ENCODE measurements at places on chromosomes 1 and 21. TPM values are rescaled to one million over a fixed set of nuclear protein-coding genes. Genes with fewer than 3 reads are reported as not detected.

UBL4B gene
- total RNA-seq: not detected

SFN gene
- 192 TPM for total RNA-seq

PTGER3 gene
- 1.6 TPM for total RNA-seq

KLHDC7A gene
- total RNA-seq: 6.1 TPM

- peaks cover 3% of the 10 kb centered on the region for H3K27me3 ChIP-seq
- no peak overlapping the region for H3K4me3 ChIP-seq
- H3K4me1 ChIP-seq: peaks cover 8% of the 10 kb centered on the region
- no peaks in the 10 kb centered on the region for H3K36me3 ChIP-seq
Observed at GRCh38 chr1:17568014-17568900, 28.8 kb downstream of the ARHGEF10L start.

- no peak for DNase-seq
- H3K27ac ChIP-seq: no peak overlapping the region
Observed at GRCh38 chr1:36876990-36877389, 157.3 kb downstream of the GRIK3 start.

DNA sequence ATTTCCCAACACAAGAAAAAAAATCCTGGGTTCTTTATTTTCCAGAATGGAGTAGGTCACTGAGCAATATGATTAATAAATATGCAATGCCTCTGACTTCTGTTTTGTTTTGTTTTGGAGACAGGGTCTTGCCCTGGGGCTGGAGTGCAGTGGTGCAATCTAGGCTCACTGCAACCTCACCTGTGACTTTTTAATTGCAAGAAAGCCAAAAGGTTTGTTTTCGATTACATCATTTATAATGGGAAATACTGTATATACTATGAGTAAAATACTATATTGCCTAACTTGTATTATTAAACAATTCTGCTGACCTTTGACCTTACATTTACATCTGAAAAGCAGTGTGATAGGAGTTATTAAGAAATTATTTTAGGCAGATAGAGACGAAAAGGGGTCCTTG, 11.6 kb upstream of the CD46 start:
- DNase-seq: no peak
- peaks cover 6% of the 10 kb centered on the region for H3K4me1 ChIP-seq
- no peak overlapping the region for H3K4me3 ChIP-seq
- no peaks in the 10 kb centered on the region for H3K27me3 ChIP-seq
- no peaks in the 10 kb centered on the region for H3K36me3 ChIP-seq
- no peak overlapping the region for H3K27ac ChIP-seq

- no peaks in the 10 kb centered on the region for H3K4me1 ChIP-seq
- no peak for DNase-seq
Observed at GRCh38 chr1:66095190-66095589, 302.5 kb downstream of the PDE4B start.

GRCh38 chr1:42777852-42778251, 6.9 kb upstream of the TMEM269 start:
- H3K36me3 ChIP-seq: peaks cover 74% of the 10 kb centered on the region
- H3K27me3 ChIP-seq: no peaks in the 10 kb centered on the region
- DNase-seq: no peak
- no peak overlapping the region for H3K27ac ChIP-seq
- no peak overlapping the region for H3K4me3 ChIP-seq
- no peaks in the 10 kb centered on the region for H3K4me1 ChIP-seq

- H3K27me3 ChIP-seq: no peaks in the 10 kb centered on the region
- no peaks in the 10 kb centered on the region for H3K4me1 ChIP-seq
- no peak overlapping the region for H3K4me3 ChIP-seq
- H3K36me3 ChIP-seq: no peaks in the 10 kb centered on the region
Observed at GRCh38 chr1:232084584-232085223, 458.1 kb downstream of the DISC1 start.

DNA sequence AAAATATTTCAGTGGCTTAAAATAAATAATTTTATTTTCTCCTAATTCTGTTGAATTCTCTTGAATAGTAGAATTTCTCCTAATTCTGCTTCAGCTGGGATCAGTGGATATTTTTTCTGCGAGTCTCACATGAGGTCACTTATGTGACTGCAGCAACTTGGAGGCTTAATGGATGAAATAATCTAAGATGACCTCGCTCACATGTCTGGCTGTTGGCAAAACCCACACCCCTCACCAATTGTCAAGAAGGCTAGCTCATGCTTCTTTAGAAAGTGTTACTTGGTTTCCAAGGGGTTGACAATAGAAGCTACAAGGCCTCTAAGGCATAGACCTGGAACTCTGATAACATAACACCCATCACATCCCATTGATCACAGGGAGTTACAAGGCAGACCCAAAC, 156.9 kb upstream of the DPYD start:
- no peaks in the 10 kb centered on the region for H3K27me3 ChIP-seq
- H3K36me3 ChIP-seq: no peaks in the 10 kb centered on the region
- DNase-seq: no peak
- H3K4me3 ChIP-seq: no peak overlapping the region
- H3K27ac ChIP-seq: no peak overlapping the region
- no peaks in the 10 kb centered on the region for H3K4me1 ChIP-seq

DNA sequence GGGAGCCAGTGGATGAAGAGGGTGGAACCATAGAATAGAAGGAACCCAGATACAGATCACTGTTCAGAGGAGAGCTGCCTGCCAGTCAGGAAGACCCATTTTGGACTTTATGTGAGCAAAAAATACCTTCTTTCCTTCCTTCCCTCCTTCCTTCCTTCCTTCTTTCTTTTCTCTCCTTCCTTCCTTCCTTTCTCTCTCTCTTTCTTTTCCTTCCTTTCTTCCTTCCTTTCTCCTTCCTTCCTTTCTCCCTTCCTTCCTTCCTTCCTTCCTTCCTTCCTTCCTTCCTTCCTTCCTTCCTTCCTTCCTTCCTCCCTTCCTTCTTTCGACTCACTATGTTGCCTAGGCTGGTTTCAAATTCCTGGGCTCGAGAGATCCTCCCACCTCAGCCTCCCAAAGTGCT, 22.1 kb upstream of the FMOD start:
- H3K4me1 ChIP-seq: peaks cover 14% of the 10 kb centered on the region
- no peaks in the 10 kb centered on the region for H3K27me3 ChIP-seq
- no peak overlapping the region for H3K4me3 ChIP-seq
- no peaks in the 10 kb centered on the region for H3K36me3 ChIP-seq
- DNase-seq: no peak

DNA sequence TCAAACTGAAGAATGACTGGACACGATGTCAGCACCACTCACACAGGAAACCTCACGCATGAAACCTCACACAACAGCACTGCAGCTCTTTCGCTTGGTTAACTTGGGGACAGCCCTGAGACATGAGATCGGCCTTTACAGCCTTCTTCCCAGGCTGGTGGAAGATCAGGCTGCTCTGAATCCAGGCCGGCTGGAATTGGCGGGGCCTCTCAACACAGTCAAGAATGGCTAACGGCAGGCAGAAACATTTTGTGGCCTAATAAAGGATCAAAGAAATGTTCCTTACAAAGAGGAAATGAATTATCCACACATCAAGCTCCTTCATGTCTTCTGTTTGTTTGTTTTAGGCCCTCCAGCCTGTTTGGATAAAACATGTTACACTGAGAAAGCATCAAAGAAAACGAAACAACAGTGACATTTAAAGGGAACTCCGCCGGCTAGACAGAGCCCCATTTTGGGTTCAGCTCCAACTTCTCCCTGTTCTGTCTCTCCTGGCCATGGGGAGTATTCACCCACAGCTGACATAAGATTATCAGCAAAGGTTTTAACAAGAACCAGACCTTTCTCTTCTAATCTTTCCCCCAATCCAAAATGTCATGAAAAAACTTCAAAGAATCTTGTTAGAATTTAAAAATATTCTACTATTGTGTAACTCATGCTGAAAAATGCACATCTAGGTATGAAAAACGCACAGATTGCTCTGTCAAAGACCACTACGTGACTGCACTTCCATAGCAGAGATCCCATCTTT, 131.2 kb downstream of the SLC45A1 start:
- H3K27me3 ChIP-seq: no peaks in the 10 kb centered on the region
- no peaks in the 10 kb centered on the region for H3K36me3 ChIP-seq
- peaks cover 18% of the 10 kb centered on the region for H3K4me1 ChIP-seq
- H3K27ac ChIP-seq: peak overlapping the region; percentile 67

DNA sequence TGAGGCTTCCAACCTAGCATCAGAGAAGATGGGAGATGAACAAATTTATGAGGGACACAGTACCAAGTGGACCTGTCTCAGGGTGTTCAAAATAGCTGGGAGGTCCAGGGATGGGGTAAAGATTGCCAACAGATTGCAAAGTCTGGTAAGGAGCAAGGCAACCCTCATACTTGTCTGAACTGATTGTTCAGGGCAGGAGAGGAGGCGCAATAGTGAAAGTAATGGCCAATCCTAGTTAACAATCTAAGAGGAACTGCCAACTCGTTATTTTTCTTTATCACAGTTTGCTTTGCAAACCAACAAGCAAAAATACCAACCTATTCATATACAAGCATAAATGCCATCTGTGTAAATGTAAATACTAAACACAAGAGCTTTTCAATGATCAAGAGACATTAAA, 78.4 kb upstream of the S1PR1 start:
- H3K27me3 ChIP-seq: no peaks in the 10 kb centered on the region
- no peak overlapping the region for H3K4me3 ChIP-seq
- DNase-seq: no peak
- no peaks in the 10 kb centered on the region for H3K36me3 ChIP-seq
- H3K27ac ChIP-seq: no peak overlapping the region
- H3K4me1 ChIP-seq: no peaks in the 10 kb centered on the region

DNA sequence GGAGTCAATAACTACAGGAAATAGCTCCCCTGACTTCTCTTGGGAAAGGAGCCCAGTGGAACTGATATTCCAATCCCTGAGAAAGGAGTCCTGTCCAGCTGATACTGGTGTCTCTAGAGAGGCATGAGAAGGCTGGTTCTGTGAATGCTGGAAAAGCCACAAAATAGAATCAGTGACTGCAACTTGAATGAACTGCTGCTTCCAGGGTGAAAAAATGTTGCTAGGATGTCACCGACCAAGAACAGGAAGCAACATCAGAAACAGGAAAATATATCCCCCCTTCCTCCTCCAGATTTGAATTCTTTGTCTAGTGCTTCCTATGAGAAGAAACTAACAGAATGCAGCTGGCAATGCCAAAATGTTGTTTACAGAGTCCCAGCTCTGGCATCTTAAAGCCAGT, 269.3 kb upstream of the LYPLAL1 start:
- H3K27ac ChIP-seq: no peak overlapping the region
- no peaks in the 10 kb centered on the region for H3K27me3 ChIP-seq
- no peak for DNase-seq
- H3K36me3 ChIP-seq: no peaks in the 10 kb centered on the region

DNA sequence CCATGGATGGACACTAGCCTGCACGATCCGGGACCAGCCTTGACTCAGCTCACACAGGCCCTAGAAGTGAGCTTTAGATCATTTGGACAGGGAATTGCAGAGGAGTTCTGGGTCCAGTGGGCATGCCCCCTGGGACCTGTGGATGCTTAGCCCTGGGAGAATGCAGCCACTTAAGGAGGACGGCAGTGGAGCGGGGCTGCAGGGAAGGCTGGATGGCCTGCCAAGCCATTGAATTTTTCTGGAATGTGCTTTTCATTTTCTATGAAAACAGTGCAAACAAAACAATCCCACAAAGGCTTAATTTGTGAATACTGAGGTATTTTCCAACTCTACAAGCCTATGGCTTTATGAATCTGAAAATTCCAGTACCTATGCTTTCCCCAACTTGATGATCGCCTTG, 80.4 kb upstream of the GCLM start:
- no peak overlapping the region for H3K4me3 ChIP-seq
- no peaks in the 10 kb centered on the region for H3K36me3 ChIP-seq
- peak overlapping the region; percentile 63 for H3K27ac ChIP-seq
- DNase-seq: no peak
- H3K27me3 ChIP-seq: no peaks in the 10 kb centered on the region

DNA sequence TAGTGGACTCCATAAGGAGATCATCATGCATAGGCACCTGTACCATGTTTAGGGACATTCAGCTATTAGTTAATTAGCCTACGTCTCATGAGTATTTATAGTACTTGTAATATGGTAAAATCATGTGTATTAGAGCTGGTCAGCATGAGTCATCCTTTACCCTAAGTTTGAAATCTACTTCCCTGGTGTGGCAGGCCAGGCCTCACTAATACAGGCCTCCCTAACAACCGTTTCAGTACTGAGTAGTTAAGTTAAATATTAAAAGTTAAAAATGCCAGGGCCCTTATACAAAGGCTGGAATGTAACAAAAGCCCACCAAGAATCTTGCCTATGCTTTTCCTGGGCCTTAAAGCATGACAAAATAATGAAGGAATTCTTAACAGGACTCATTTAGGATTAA, 356.3 kb upstream of the DPYD start:
- DNase-seq: no peak
- no peaks in the 10 kb centered on the region for H3K27me3 ChIP-seq
- no peaks in the 10 kb centered on the region for H3K36me3 ChIP-seq
- no peak overlapping the region for H3K4me3 ChIP-seq

GRCh38 chr1:82759035-82759434, 958.3 kb downstream of the ADGRL2 start:
- DNase-seq: no peak
- no peaks in the 10 kb centered on the region for H3K27me3 ChIP-seq
- no peak overlapping the region for H3K4me3 ChIP-seq
- no peak overlapping the region for H3K27ac ChIP-seq
